ENCODE measurements at places on chromosomes 4 and X.
A peak's percentile ranks its signal among the peaks of the same experiment; 100 is the strongest.

DNA sequence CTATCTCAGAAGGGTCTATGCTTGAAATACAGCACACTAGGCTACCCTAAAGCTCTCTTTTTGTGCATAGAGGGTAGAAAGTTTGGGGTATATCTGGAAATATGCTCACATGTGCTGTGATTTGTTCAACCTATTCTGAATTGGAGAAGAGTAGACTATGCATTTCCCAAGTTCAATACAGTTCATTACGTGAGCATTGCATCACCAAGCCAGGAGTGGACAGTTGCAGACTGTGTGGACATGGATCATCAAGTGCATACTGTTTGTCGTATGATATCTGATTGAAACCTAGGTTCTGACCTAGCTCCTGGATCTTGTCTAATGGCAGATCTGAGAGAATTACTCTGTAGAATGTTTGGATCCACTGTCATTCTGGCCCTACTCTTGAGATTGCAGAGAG is 161.1 kb downstream of the FRAS1 start:
- DNase-seq, result no peak

- DNase-seq, result no peak
Observed at GRCh38 chr4:60657807-60658206, 542.3 kb upstream of the ADGRL3 start.

- no peak for DNase-seq
Observed at GRCh38 chrX:119505945-119506344, 37.7 kb downstream of the SLC25A5 start.

GRCh38 chrX:56268888-56269287 is 36.7 kb downstream of the KLF8 start:
- DNase-seq, result no peak

GRCh38 chr4:3407930-3408792 is 33.6 kb upstream of the HGFAC start:
- peak; percentile 48 for DNase-seq

GRCh38 chr4:98300706-98301105 is 39.5 kb downstream of the RAP1GDS1 start:
- DNase-seq, result no peak

DNA sequence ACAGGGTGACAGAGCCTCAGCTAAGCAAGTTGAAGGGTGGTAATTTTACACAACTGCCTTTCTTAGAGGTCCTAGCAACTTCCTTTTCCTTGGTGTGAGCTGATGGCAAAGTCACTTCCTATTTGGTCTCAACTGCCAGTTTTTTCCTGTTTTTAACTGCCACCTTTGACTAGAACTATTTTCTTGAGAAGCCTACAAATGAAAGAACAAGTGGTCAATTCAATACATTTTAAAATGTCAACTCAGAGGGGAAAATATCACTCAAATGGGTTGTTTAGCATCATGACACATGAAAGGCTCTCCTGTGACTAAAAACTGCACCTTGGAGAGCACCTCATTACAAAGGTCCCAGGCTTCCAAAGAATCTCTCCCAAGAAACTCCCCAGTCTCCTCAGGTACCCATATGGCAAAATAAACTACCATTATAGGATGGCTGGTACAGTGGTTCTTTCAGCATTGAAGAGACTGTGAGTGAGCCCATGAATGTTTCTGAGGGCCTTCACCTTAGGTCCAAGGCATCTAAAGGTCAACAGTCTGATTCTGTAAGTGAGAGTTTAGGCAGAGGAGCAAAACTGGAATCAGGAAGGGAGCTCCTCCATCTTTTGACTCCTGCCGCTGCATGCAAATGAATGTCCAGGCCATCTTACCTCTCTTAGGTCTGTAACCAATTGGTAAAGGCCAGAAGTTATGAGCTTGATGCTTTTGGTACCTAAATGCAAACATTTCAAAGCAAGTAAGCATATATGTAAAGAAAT is 5.5 kb upstream of the STK26 start:
- DNase-seq, result no peak

GRCh38 chr4:114673306-114673705 is 74.7 kb downstream of the UGT8 start:
- DNase-seq, result no peak

DNA sequence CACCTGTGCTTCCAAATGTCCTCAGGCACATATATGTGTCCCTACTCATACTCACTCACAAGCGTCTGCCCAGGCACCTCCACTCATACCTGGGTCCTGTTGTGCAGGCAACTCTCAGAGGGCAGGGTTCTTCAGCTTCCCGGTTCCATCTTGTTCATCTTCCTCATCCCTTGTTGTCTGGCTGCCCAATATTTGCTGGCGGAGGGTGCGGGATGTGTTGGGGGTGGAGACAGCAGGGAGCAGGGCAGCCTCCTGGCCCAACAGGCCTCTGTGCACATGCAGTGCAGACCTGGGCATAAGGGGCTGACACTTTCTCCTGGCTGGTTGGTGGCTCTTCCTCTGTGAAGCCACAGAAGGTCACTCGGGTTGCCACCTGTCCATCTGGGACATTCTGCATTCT is 32.1 kb downstream of the NBDY start:
- DNase-seq, result no peak

- no peak for DNase-seq
Observed at GRCh38 chrX:46967547-46967946, 55.3 kb downstream of the JADE3 start.

- DNase-seq, result no peak
Observed at GRCh38 chr4:151721466-151721865, 39.3 kb downstream of the GATB start.

DNA sequence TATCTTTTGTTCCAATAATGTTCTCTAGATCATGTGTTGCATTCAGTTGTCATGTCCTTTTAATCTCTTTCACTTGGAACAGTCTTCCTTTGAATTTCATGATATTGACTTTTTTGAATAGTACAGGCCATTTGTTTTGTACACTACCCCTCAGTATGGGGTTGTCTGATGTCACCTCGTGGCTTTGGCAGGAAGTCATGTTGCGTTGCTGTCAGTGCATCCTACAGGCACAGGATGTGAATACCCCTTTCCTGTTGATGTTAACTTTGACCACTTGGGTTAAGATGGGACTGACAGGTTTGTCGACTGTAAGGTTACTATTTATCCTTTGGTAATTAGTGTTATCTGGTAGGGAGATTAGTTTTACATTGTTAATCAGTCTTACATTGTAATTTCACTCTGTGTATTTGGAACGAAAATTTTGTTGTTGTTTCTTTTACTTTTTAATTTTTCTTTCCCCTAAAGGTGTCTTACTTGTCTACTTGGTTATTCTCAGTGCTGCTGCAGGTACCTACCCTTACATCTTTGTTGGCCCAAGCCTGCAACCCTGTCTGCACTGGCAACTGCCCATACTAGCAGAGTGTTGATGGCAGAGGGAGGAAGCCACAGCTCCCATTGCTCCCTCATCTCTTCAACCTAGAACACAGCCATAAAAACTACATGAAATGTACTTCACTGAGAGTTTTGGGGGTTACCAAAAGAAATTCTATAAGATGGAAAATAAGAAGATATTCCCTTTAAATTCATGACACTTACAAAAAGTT is 14.7 kb upstream of the ATP8A1 start:
- DNase-seq, result no peak

- no peak for DNase-seq
Observed at GRCh38 chrX:44274096-44274495, 69.4 kb downstream of the EFHC2 start.

GRCh38 chrX:48676893-48677270 is 6.7 kb upstream of the WAS start:
- no peak for DNase-seq

DNA sequence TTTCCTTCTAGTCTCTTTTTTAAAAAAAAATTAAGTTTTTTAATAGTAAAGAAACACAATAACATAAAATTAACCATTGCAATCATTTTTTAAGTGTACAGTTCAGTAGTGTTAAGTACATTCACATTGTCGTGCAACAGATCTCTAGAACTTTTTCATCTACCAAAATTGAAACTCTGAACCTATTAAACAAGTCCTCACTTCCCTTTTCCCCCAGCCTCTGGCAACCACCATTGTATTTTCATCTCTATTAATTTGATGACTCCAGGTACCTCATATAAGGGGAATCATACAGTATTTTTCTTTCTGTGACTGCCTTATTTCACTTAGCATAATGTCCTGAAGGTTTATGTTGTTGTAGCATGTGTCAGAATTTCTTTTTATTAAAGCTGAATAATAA is 31.8 kb downstream of the MSL3 start:
- DNase-seq, result no peak

GRCh38 chr4:7412554-7412912 is 22.2 kb downstream of the PSAPL1 start:
- DNase-seq, result no peak

GRCh38 chr4:56060036-56060435 is 111.3 kb downstream of the CEP135 start:
- no peak for DNase-seq

- DNase-seq, result no peak
Observed at GRCh38 chrX:96764864-96765263, 80.2 kb downstream of the DIAPH2 start.

DNA sequence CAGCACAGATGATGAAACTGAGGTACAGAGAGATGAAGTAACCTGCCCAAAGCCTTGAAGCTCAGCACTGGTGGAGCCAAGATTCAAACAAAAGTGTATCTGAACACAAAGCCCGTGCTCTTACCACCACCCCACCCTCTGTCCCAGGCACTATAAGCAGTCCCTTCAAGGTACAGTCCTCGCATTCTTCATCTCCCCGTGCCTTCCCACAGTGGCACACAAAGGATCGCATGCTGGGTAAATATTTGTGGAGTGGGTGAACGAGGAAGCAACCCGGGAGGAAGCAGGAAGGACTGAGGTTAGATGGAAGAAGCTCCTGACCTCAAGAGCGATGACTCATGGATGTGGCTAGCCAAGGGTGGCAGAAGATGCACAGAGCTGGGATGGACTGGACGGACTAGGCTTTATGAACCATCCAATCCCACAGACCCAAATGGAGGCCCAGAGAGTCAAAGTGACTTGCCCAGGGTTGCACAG is 18.4 kb downstream of the IQSEC2 start:
- no peak for DNase-seq

DNA sequence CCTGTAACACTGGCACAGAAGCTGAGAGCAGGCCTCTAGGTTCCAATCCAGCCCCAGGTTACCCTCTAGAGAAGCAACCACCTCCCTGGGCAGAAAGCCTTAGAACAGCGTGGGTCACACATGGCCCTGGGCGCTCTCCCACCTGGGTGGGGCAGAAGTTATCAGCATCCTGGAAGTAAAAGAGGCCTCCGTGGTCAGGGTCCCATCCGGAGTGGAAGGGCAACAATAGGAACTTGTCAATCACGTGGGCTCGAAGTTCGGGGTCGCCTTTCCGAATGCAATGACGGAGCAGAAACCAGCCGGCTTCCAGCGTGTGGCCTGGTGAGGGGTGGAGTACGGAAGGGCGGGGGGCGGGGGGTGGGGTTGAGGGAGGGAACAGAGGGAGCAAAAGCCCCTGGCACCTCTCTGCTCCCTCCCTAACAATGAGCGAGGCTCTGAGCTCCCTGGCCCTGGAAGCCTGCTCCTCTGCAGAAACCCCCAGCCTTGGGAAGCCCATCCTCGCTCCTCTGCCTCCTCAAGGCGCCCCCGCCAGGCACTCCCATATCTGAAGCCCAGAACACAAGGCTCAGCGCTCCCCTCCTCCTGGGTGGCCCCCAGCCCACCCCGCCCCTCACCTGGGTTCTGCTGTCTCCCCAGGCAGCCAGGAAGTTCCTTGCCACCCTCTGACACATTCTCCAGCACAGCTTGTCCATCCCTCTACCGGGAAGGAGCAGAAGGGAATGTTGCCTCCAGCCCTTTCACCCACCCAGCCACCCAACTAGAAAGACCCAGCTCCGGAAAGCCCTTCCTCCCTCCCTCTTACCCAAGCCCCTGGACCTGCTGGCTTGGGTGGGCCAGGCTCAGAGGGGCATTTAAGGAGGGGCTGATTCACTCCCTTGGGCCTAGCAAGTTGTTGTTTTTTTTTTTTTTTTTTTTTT is 2.8 kb downstream of the RENBP start:
- no peak for DNase-seq

- DNase-seq, result no peak
Observed at GRCh38 chr4:74640111-74640903, 154.0 kb downstream of the BTC start.

DNA sequence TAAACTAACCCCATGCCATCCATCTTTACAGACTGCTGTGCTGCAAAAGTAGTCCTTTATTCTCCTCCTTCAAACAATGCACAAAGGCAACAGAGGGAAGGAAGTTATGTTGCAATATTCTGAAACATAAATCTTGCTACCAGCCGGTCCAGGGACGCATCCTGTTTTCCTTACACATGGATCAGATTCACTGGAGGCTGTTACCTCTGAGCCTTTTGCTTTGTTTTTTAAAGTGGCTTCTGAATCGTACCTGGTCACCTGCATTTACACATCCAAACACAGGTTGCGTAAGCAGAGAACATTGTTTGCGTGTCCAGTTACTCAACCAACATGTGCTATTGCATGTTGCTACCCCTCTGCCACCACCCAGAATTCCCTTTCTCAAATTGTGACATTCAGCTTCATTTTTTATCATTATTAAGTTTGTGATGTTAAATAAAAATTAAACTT is 8.8 kb downstream of the PPARGC1A start:
- no peak for DNase-seq

GRCh38 chrX:85243155-85243554 is 424 bp downstream of the SATL1 start:
- DNase-seq, result no peak

DNA sequence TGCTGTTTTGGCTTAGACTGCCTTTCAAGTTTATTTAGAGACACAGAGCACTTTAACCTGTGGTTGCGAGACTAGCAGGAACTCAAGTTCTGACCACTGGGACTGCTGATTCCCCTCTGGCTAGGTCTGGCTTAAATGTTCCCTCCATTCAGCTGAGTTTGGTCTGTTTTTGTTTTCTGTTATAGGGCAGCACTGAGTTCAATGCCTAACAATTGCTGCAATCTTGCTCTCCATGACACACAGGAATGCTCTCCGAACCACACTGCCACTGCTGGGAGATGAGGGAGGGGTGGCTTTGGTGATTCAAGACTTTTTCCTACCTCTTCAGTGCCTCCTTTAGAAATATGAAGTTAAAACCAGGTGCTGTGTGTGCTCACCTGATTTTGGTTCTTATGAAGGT is 106.3 kb upstream of the EOLA2 start:
- DNase-seq, result no peak

- no peak for DNase-seq
Observed at GRCh38 chr4:8855818-8856245, 15.8 kb downstream of the HMX1 start.

GRCh38 chr4:1200425-1201035 is 28.1 kb upstream of the SPON2 start:
- DNase-seq, result no peak

GRCh38 chr4:41594432-41594831 is 56.5 kb downstream of the LIMCH1 start:
- peak; percentile 67 for DNase-seq

DNA sequence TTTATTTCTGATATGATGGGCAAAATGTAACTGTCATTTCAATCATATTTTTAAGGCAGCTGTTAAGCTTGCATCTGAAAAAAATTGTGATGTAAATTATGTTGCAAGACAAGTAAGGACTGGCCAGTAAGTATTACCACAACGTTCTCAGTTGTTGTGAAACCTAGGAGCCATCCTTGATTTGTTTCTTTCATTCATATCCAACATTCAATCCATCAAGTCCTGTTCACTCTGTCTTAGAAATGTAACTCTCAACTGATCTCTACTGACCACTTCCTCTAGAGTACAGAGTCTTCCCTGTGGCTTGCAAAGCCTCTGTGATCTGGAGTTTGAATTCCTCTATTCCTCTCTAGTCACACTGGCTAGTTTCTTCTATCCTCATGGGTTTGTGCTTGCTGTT is 161.4 kb upstream of the MAD2L1 start:
- no peak for DNase-seq

GRCh38 chr4:6239486-6239885 is 30.2 kb upstream of the WFS1 start:
- DNase-seq, result no peak

Data from spinal cord (tissue), 10 donors.